ENCODE measurements at places on chromosomes 2 and 18.
A peak's percentile ranks its signal among the peaks of the same experiment; 100 is the strongest.

GRCh38 chr2:239824046-239824694, 201.0 kb downstream of the NDUFA10 start:
- no peak for DNase-seq

GRCh38 chr2:22079583-22079982, 955.8 kb downstream of the TDRD15 start:
- DNase-seq: no peak

DNA sequence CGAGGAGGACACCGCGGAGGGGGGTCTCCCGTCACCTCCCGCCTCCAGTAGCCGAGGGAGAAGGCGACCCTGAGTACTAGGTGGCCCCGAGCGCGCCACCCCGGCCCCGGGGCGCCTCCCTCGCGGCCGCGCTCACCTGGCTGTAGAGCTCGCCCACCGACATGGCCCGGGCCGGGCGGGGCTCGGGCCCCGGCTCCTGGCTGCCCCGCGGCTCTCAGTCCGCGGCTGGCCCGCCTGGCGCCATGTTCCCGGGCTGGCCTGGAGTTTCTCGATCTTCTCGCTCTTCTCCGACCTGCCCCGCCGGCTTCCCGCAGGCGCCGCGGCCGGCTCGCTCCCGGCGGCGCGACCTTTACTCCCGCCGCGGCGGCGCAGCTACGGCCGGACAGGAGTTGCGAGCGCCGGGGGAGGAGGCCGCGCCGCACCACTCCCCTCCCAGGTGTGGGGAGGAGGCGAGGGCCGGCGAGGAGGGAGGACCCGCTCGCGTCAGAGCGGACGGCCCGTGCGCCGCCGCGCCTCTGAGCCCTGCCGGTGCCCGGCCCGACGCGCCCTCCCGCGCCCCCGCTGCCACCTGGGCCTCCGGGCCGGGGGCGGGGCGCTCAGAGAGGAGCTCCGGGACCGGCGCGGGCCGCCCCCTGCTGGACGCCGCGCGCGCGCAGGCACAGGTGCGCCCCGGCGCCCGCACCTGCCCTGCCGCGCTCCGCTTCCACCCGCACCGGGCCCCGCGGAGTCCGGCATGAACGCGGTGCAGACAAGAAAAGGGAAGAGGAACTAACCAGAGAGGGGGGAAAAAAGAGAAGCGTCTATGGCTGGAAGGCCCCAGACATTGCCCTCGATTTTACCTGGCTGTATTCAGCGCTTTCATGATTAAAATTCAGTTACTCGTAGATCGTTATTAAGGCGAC, at the start of gene MYO5B:
Gene MYO5B, minus strand, starts transcription at position 517 of the 902 bp plus-strand sequence. Its CDS starts 354 bp downstream, at position 163.
- peak; percentile 37 for DNase-seq

- DNase-seq: no peak
Observed at GRCh38 chr2:31327505-31327904, 87.0 kb downstream of the XDH start.

- no peak for DNase-seq
Observed at GRCh38 chr2:61671561-61672315, 133.6 kb upstream of the XPO1 start.

- no peak for DNase-seq
Observed at GRCh38 chr18:7164323-7165004, 46.9 kb upstream of the LAMA1 start.

DNA sequence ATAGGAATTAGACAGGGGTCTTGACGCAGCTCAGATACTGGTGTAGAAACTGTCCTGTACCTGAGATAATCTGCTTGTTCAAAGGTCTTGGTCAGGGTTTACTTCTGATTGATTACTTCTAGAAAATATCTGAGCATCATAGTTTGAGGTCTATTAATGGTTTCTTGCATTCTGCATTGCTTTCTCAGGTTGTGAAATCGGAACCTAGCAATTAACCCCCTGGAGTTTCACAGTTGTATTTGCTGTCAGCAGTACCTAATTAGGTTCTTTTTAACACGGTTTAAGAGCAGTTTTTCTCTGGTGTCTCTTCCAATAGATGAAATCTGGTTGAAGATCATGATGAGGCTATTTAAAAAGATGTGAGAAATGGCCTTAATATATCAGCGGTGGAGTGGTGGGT, 428.6 kb upstream of the SYT4 start:
- no peak for DNase-seq

DNA sequence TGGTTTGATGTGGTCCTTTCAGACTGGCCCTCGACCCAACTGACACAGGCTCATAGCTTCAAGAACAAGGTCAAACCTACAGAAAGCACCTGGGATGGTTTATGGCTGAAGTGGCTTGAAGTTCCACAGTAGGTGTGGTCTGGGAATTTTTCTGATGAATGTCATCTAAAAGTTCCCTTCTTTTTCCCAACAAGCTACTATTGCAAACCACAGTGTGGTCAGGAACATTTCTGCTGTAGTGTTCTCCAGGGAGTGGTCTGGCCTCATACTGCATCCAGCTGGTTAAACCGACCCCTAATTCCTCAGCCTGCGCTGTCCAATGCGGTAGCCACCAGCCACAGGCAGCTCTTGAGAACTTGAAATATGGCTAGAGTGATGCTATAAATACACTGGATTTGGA, 92.7 kb downstream of the FAM124B start:
- no peak for DNase-seq

- no peak for DNase-seq
Observed at GRCh38 chr2:209900638-209901037, 101.8 kb upstream of the RPE start.
